ENCODE measurements at places on chromosomes 7 and 10. TPM values are rescaled to one million over a fixed set of nuclear protein-coding genes. Genes with fewer than 3 reads are reported as not detected.

DNA sequence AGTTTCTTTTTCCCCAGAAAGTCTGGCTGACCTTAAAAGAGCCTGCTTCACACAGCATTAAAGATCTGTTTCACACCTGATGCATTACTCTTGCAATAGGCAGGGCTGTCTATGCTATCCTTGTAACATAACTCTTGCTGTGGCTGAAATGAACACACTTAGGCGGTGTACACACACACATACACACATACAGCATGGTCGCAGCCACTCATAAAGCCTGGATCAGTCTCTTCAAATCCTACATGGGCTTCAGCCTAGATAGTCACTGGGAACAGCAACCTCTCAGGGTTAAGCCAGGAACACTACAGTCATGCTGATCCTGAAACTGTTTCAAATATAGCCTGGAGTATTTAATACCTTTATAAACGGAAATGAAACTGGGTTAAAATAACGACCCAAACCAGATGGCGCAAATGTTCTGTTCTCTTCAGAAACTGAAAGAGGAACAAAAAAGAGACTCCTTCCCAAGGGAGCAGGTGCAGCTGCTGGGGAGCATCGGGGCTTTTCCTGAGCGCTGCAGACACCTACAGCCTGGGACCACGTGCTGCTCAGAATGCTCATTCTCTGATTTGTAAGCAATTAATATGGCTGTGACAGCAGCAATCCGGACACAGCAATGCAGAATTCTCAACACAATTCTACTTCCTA lies 61.0 kb upstream of the SFMBT2 start:
- DNase-seq: no peak

DNA sequence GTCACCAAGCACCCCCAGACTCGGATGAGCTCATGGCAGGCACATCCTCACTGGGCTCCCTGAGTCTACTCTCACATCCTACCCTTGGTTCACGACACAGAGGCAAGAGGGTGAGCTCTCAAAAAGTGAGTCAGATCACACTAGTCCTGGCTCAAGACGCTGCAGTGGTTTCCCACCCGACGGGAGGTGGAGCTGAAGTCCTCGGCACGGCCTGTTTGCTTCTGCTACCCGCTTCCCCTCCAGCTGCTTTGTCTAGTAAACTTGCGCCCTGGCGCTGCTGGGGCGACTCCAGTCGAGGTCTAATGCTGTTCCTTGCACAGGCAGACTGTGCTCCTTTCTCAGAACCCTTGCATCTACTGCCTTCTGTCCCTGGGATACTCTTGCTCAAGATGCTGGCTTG lies 13.5 kb upstream of the SFMBT2 start:
- DNase-seq: no peak

- DNase-seq: no peak
Observed at GRCh38 chr7:30634193-30634626, 39.5 kb downstream of the GARS1 start.

The TPST1 gene
- 43.2 TPM for total RNA-seq

DNA sequence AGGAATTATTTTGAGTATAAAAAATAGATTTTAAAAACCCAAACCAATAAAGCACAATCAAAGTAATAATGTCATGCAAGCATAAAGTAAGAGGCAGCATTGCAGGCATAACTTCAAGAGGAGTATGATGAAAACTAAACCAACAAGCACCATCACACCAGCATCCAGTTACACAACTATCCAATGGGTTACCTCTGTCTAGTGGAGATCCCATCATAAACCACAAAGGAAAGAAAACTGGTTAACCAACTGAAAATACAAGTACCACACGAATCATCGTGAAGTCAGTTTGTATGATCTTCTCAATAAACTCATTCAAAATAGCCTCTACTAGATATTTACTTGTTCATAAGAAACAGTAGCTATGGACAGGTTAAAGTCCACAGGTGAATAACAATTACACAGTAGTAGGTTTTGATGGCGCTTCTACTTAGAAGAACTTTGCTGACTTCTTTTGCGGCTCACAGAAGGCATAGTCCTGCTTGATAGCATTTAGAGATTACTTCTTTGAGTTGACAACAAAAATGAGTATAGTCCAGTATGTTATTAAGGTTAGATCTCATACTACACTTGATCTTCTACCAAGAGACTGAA lies 116.6 kb downstream of the MICU1 start:
- DNase-seq: no peak

The BTRC gene
- total RNA-seq: 12.6 TPM

DNA sequence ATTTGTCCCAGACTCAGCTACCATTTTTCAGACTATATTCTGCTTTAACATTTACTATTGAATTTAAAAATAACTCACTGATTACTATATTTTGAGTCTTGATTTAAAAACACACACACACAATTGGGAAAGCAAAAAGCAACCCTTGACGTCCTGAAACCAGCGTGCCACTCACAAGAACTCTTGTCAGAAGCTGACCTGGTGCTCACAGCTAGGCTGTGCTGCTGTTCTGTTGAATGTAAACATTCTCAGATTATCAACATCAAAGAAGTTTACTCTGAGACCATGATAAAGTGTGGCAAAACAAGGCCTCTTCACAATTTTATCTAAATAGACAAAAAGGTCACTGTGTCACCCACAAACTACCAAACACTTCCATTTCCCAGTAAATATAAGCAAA lies 62.6 kb upstream of the CACNA2D1 start:
- DNase-seq: no peak

GRCh38 chr10:131683281-131683861 lies 217.4 kb upstream of the PPP2R2D start:
- DNase-seq: no peak

DNA sequence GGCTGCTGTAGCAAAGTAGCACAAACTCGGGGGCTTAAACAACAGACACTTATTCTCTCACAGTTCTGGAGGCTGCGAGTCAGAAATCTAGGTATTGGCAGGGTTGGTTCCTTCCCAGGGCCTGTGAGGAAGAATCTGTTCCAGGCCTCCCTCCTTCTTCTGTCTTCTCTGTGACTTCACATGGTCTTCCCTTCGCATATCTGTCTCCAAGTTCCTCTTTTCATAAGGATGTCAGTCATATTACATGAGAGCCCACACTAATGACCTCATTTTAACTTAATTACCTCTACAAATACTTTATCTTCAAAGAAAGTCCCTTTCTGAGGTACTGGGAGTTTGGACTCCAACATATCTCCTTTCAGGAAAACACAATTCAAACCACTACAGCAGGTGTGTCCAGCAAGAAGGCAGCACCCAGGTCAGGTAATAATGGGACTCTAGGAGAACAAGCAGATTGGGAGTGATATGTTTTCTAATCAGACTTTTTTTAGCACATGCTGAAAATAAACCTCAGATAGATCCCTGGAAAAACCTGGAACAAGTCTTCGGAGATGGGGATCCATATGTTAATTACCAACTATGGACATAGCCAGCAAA lies 11.7 kb downstream of the CREB5 start:
- DNase-seq: no peak

DNA sequence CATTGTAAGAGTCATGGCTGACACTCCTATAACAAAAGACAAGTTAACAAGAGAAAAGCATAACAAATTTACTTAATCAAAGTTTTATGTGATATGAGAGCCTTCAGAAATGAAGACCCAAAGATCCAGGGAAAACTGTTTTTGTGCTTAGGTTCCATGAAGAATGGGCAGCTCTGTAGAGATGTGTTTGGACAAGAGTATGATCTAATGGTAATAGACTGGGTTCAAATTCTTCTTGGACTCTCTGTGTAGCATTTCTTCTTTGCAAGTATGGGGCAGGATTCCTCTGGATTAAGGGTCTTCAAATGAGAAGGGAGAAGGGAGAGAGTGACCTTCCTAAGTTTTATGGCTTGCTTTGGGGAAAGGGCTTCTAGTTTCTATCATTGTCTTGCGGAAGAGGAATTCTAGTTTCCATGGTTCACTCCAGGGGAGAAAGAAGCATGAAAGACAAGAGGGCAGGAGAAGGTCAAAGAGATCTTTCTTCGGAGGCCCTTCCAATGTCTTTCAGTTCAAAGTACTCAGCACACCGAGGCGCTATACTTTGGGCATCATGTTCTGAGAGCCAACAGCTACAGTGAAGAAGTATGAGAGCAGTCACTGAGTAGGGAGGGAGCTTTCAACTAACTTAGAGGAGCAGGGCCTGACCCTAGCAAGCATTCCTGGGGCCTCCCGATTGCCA lies 15.4 kb downstream of the IFIT3 start:
- no peak for DNase-seq

The CALY gene
- total RNA-seq: not detected

- DNase-seq: no peak
Observed at GRCh38 chr10:112146799-112147198, 36.8 kb downstream of the GPAM start.

- DNase-seq: peak; percentile 18
Observed at GRCh38 chr7:15687546-15688278, 1.2 kb upstream of the MEOX2 start.

GRCh38 chr7:30467271-30467670 lies 11.3 kb downstream of the NOD1 start:
- no peak for DNase-seq

- no peak for DNase-seq
Observed at GRCh38 chr7:96663457-96663856, 46.2 kb downstream of the SEM1 start.

DNA sequence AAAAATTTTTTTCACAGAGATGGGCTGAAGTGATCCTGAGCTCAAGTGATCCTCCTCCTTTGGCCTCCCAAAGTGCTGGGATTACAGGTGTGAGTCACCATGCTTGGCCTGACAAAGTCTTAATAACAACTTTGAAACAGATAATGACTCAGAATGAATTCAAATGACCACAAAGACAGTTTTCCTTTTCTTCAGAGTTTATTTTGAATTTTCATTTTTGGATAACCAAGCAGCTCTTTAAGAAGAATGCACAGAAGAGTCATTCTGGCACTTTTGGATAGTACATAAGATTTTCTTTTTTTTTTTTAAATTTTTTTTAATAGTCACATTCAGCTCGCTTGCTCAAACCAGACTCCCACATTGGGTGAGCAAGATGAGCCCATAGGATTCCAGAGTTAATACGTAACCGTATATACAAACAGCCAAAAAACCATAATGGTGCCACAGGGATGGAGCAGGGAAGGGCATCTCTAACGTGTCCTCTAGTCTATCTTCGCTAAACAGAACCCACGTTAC lies 43.0 kb upstream of the NMT2 start:
- no peak for DNase-seq

GRCh38 chr7:25834050-25834449 lies 317.9 kb upstream of the NFE2L3 start:
- no peak for DNase-seq

DNA sequence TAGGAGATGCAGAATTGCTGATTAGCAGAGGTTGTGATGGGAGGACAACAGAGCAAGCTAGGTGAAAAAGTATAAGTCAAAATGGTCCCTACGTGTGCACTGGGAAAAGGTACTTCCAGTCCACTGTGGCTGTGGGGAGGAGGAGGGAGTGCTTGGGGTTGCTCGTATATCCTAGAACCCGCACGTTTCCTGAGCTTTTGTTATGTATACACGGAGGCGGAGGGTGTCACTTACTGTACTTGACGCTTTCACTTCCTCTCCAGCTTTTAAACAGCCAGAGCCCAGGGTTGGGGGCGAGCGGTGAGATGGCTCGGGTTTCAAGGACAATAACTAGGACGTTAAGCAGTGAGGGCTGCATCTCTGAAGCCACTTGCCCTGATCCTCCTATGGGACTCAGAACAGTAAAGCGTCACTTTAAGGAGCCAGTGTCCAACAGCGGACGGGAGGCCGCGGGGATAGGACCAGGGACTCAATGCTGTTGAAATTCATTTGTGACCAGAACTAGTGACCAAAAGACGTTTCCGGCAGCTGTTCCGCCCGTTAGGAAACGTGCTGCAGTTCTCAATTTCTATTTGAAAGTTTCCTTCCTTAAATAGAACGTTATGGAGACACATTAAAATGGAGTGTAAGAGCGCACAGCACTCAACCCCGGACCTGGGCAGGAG lies 985 bp upstream of the ETV1 start:
- DNase-seq: peak; percentile 22

DNA sequence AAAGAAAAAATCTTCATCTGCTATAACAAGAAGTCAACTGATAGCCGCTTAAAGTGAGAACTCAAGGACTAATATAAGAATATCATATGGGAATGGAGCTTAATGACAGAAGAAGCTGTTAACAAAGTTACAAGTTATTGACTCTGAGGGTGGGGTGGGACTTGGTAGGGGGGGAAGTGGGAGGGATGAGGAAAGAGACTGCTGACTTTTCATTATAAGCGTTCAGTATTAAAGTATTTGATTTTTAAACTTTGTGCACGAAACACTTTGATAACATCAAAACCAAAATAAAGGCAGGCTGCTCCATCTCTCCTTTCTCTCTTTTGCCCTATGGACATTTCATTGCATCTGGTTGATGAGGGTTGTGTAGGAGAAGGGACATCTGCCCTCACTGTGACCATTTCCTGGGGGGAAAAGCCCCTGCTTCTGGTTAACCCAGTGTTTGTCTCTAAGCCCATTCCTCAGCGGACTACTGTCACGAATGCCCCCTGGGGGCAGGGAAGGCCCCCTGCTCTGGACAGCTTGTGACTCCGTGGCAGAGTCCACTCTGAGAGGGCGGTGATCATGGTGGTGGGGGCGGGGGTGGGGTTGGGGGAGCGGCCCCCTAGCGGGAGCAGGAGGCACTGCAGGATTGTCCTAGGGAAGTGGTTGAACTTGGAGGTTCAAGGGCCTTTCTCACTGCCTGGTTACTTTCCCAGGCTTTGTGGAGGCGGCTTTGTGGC lies 17.4 kb downstream of the SLC13A4 start:
- no peak for DNase-seq

GRCh38 chr7:93579431-93579830 lies 4.9 kb upstream of the CALCR start:
- no peak for DNase-seq

DNA sequence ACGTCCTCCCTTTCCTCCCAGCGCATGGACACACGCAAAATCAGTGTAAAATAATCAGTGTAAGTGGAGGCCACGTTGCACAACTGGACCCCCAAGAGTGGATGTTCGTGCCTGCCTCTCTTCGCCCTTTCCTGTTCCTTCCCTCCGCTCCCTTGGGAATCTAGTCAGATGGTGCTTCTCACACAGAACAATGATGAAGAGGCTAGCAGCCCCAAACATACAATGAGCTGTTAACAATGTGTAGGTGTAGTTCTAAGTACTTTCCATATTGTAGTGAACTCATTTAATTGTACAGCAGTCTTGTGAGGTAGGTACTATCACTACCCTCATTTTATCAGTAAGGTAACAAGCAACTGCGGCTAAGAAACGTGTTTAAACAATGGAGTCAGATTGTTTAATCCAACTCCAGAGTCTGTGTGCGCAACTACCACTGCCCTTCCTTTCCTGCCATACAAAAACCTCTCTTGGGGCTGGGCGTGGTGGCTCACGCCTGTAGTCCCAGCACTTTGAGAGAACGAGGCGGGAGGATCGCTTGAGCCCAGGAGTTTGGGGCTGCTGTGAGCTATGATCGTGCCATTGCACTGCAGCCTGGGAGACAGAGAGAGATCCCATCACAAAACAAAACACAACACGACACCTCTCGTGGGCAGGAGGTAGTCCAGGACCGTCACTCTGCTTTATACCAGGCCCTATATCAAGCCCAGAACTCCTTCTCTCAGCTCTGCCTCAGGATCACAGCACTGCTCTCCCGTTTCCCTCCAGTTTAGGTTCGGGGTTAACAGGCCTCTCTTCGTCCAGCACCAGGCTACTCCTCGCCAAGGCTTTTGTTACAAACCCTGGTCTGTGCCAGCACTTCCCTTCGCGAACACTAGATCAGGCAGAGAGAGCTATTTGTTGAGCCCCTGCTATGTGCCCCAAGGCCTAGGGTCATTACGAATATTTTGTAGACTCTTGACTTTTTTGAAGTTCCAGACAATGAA lies 1.1 kb downstream of the FKBP9 start:
- DNase-seq: peak; percentile 31

The ANXA8 gene
- 0.67 TPM for total RNA-seq
